ENCODE measurements at places on chromosomes 1 and 21.
A peak's percentile ranks its signal among the peaks of the same experiment; 100 is the strongest.

GRCh38 chr1:208108213-208108608, 136.0 kb downstream of the PLXNA2 start:
- peaks cover 64% of the 10 kb centered on the region for H3K4me1 ChIP-seq
- H3K27me3 ChIP-seq, result no peaks in the 10 kb centered on the region
- no peak overlapping the region for H3K4me3 ChIP-seq
- no peak for DNase-seq
- H3K36me3 ChIP-seq, result no peaks in the 10 kb centered on the region
- no peak overlapping the region for H3K27ac ChIP-seq

- H3K4me3 ChIP-seq, result no peak overlapping the region
- peaks cover 8% of the 10 kb centered on the region for H3K4me1 ChIP-seq
- H3K27me3 ChIP-seq, result no peaks in the 10 kb centered on the region
- no peak for DNase-seq
- H3K27ac ChIP-seq, result no peak overlapping the region
These were observed 307.0 kb upstream of the NR5A2 start for GRCh38 chr1:199720496-199720895.

DNA sequence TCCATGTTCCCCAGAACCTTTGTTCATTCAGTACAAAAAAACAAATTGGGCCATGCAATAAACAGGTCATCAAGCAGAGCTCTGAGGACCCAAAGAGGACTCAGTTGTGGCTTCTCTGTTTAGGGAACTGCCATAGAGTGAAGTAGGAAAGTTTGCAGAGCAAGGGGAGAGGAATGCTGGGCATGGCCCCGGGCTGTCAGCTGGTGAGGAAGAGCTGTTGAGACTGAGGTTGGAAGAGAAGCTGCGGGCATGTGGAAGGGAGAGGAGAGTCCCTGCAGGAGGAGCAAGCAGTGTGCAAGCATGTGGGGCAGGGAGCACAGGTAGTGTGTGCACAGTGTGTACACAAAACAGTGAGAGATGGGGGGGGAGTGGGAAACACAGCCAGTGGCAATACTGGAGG, 71.8 kb downstream of the NTPCR start:
- H3K27me3 ChIP-seq, result no peaks in the 10 kb centered on the region
- H3K4me3 ChIP-seq, result no peak overlapping the region
- H3K36me3 ChIP-seq, result peaks cover 3% of the 10 kb centered on the region

DNA sequence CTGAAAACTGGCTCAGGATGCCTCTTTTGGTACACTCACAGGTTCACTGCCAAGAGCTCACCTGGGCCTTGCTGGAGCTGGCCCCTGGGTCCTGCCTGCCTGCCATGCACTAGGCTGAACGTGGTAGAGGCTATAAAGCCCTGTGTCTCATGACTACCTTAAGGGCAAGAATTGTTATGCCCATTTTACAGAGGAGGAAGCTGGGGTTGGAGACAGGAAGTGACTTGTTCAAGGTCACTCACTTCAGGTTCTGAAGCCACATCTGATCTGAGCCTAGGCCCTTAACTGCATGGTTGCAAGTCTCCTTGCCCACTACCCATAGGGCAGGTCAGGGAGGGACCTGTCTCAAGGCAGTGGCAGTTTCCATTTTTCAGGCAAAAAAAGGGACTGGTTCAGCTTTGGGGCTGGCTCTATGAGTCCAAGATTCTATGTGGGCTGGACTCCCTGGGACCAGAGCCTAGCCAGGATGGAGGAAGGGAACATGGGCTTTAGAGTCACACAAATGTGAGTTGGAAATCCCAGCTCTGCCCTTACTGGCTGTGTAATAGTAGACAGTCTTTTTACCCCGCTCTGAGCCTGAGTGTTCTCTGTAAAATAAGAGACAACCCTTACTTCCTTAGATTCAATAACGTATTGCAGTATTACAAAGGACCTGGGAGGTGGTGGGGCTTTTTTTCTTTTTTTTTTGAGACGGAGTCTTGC, 7.8 kb downstream of the STK40 start:
- no peak overlapping the region for H3K4me3 ChIP-seq
- H3K27me3 ChIP-seq, result no peaks in the 10 kb centered on the region
- H3K4me1 ChIP-seq, result peaks cover 28% of the 10 kb centered on the region
- H3K36me3 ChIP-seq, result no peaks in the 10 kb centered on the region

DNA sequence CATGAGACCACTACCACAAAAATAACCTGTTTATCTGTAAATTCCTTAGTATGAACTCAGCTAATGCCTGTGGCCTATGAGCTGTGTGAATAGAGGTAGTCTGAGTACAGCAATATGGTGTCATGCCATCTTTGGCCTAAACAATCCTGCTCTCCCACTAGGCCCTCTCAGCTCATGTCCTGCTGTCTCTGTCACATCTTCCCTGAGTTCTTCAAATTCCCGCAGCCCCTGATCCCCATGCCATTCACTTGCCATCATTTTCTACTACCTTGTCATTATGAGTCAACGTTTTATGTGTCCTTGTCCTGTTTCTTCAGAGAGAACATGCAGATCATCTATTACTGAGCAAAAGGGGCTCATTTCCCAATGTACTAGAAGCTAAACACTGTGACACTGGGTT, 125.6 kb downstream of the SPATA46 start:
- no peak overlapping the region for H3K4me3 ChIP-seq
- DNase-seq, result no peak
- H3K27me3 ChIP-seq, result no peaks in the 10 kb centered on the region

- no peak for DNase-seq
- H3K36me3 ChIP-seq, result no peaks in the 10 kb centered on the region
- no peak overlapping the region for H3K4me3 ChIP-seq
- no peak overlapping the region for H3K27ac ChIP-seq
These were observed 5.7 kb upstream of the UBE4B start for GRCh38 chr1:10027027-10027426.

DNA sequence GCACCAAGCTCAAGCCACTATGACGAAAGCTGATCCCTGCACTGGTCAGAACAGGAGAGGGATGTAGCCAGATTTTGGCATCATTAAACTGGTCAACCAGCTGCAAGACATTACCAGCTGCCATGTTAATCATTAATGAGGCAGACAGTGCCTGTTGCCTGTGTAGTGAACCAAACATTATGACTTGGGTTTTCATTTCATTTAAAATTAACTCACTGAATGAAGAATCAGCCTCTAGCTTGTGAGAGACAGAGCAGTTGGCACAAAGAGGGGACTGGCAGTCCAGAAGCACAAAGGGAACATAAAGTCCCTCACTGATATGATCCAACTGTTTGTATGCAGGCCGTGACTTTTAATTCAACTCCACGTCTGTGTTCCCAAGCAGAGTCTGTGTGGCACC, 318.9 kb downstream of the SEC16B start:
- H3K4me1 ChIP-seq, result peaks cover 6% of the 10 kb centered on the region
- H3K4me3 ChIP-seq, result no peak overlapping the region

GRCh38 chr1:153688736-153689328, 10.3 kb downstream of the NPR1 start:
- H3K4me3 ChIP-seq, result no peak overlapping the region
- DNase-seq, result no peak
- no peak overlapping the region for H3K27ac ChIP-seq
- no peaks in the 10 kb centered on the region for H3K4me1 ChIP-seq
- H3K27me3 ChIP-seq, result peaks cover 14% of the 10 kb centered on the region

DNA sequence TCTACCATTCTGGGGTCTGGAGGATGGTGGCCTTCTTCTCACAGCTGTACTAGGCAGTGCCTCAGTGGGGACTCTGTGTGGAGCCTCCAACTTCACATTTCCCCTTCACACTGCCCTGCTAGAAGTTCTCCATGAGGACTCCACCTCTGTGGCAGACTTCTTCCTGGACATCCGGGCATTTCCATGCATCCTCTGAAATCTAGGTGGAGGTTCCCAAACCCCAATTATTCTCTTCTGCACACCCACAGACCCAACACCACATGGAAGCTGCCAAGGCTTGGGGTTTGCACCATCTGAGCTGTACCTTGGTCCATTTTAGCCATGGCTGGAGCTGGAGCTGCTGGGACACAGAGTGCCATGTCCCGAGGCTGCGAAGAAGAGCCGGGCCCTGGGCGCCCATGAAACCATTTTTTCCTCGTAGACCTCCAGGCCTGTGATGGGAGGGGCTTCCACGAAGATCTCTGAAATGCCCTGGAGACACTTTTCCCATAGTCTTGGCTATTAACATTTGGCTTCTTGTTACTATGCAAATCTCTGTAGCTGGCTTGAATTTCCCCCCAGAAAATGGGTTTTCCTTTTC, 170.5 kb downstream of the FOXD2 start:
- no peak overlapping the region for H3K4me3 ChIP-seq
- no peaks in the 10 kb centered on the region for H3K4me1 ChIP-seq
- H3K27me3 ChIP-seq, result no peaks in the 10 kb centered on the region
- H3K27ac ChIP-seq, result no peak overlapping the region

DNA sequence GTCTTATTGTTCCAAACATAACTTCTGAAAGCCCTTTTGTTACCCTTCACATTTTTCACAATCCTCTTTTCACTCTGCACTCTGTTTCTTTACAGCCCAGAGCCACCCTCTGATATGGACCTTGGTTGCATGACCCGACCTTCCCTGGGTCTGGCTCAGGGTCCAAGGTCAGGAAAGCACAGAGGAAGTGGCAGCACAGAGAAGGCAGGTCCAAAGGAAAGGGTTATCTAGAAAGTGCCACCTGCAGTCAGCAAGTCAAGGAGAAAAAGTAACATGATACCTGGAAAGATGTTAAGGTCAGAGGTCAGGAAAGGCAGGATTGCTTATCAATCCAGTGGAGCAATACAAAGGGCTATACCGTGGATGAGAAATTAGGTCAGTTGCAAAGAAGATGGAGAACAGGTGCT, 18.4 kb downstream of the BCAR3 start:
- H3K4me1 ChIP-seq, result peaks cover 76% of the 10 kb centered on the region
- H3K4me3 ChIP-seq, result peak overlapping the region; percentile 7
- DNase-seq, result no peak
- peak overlapping the region; percentile 75 for H3K27ac ChIP-seq
- H3K36me3 ChIP-seq, result peaks cover 22% of the 10 kb centered on the region

- no peaks in the 10 kb centered on the region for H3K27me3 ChIP-seq
- H3K4me1 ChIP-seq, result peaks cover 7% of the 10 kb centered on the region
- no peak overlapping the region for H3K27ac ChIP-seq
- peak overlapping the region; percentile 60 for H3K4me3 ChIP-seq
These were observed 7.8 kb upstream of the CPLANE2 start for GRCh38 chr1:16244650-16245285.

DNA sequence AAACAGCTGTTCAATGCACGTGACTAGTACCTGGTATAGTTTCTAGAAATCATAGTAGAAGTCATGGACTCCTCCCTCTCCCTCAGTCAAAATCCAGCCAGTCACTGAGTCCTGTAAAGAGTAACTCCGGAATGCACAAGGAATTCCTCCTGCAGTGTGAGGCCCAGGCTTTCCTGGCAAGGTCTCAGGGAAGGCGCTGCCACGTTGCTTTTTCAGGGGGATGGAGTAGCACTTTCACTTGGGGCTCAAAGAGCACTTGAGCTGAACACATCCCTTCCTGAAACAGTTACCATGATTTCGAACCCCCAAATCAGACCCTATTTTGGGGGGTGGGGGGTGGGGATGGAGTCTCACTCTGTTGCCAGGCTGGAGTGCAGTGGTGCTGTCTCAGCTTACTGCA, 26.4 kb upstream of the LRRC8D start:
- peaks cover 23% of the 10 kb centered on the region for H3K4me1 ChIP-seq
- H3K4me3 ChIP-seq, result no peak overlapping the region
- H3K27ac ChIP-seq, result no peak overlapping the region
- DNase-seq, result no peak
- H3K27me3 ChIP-seq, result no peaks in the 10 kb centered on the region

All from neural crest cell (in vitro differentiated cells).